Cardiac fibroblast (primary cell): ENCODE measurements at places on chromosomes 7 and 10.

DNA sequence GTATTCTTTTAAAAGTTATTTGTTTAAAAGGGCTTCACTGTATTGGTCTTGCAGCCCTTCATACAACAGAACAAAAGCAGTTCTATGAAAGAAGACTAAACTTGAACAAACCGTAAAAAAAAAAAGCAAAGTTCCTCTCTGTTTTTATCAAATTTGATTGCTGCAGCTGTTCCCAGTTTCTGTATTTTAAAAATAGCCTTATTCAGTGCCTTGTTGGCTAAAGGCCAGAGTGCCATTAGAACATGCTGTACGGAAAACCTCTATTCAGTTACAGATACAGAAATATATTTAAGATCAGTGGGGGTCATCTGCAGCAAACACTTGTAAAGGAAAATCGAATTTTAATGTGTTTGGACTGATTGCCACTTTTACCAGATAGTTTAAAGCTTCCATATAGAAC is 207.8 kb upstream of the ETV1 start:
- DNase-seq, result peak; percentile 72

DNA sequence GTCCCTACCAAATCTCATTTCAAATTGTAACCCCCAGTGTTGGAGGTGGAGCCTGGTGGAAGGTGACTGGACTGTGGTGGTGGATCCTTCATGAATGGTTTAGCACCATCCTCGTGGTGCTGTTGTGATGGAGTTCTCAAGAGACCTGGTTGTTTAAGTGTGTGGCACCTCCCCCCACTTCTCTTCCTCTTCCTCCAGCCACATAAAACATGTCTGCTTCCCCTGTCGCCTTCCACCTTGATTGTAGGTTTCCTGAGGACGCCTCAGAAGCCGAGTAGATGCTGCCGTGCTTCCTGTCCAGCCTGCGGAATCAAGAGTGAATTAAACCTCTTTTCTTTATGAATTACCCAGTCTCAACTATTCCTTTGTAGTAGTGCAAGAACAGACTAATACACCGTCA is 21.0 kb downstream of the GRB10 start:
- DNase-seq, result no peak

- DNase-seq, result no peak
Measured at GRCh38 chr7:150361807-150362621, 6.6 kb upstream of the REPIN1 start.

- DNase-seq, result no peak
Measured at GRCh38 chr10:62402508-62402907, 28.3 kb downstream of the ZNF365 start.

- DNase-seq, result no peak
Measured at GRCh38 chr7:69685293-69685631, 87.0 kb downstream of the AUTS2 start.

GRCh38 chr7:45921381-45921698 is 268 bp upstream of the IGFBP3 start:
- DNase-seq, result no peak

- DNase-seq, result peak; percentile 5
Measured at GRCh38 chr7:15889507-15889906, 203.0 kb upstream of the MEOX2 start.

DNA sequence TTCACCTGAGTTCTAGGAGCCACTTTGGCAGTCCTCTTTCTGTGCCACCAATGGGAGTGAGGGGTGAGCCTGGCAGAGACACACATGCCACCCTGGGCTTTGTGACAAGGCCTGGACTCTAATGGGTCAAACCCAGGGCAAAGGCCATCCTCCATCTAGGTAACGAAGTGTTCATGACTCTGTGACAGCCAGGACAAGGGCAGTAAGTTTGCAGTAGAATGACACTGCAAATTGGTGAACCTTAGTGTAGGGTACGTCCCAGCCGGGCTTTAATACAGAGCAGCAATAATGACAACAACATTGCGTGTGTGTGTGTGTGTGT is 43.3 kb downstream of the PAPSS2 start:
- no peak for DNase-seq

DNA sequence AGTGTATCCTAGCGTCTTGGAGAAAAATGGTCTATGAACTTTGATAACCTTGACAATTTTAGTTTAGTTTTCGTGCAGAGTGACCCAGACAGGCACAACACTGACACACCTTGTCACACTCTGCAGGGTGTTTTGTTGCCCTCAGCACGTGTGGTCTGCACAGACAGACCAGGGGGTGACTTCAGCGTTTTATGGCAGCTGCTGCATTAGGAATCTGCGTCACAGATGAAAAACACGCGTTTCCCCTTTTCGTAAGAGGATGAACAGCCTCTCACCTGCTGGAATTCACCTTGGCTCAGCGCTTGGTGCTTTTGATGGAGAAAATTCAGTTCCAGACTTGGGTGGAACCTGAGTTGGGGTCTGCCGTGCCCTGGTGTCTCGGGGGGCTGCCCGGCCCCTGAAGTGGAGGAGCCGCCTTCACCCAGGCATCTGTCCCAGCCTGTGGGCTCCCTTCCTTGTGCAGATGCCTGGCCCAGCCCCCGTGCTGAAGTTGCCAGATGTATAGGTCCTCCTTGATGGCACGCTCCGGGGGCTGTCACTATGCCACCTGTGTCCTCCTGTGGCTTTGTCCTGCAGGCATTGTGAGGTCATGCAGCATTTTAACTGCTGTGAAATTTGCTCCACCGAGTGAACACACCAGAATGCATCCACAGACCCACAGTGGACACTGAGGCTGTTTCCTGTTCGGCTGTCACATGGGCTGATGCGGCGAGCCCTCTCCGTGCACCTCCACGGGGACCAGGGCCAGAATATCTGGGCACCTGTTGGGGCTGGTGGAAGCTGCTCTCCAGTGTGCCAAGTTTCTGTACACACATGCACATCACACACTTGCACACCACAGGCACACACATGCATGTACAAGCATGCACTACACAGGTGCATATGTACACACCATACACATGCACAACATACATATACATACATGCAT is 18.3 kb downstream of the INPP5A start:
- DNase-seq, result no peak

- DNase-seq, result peak; percentile 84
Measured at GRCh38 chr10:73848821-73849489, 25.4 kb downstream of the CAMK2G start.

GRCh38 chr7:37853468-37853867 is 5.1 kb downstream of the NME8 start:
- peak; percentile 4 for DNase-seq

- DNase-seq, result no peak
Measured at GRCh38 chr7:24908727-24909126, 71.3 kb downstream of the OSBPL3 start.

GRCh38 chr10:76012716-76013327 is 581.4 kb downstream of the LRMDA start:
- DNase-seq, result no peak

DNA sequence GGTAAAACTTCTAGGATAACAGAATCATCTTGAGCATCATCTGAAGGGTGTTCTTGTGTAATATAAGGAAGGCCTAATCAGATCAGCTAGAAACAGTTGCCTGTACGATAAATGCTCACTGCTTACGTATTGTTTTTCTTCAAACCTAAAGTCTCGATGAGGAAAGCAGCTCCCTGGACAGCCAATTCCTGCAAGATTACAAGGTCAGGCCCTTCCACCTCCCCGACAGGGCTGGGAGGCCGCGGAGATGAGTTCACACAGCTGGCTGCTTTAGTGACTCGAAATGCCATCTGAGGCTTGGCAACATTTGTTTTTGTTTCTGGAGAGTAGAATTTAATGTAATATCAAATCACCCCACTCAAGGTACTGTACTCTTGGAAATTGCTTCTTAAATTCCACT is 95.1 kb upstream of the PFKP start:
- DNase-seq, result no peak

DNA sequence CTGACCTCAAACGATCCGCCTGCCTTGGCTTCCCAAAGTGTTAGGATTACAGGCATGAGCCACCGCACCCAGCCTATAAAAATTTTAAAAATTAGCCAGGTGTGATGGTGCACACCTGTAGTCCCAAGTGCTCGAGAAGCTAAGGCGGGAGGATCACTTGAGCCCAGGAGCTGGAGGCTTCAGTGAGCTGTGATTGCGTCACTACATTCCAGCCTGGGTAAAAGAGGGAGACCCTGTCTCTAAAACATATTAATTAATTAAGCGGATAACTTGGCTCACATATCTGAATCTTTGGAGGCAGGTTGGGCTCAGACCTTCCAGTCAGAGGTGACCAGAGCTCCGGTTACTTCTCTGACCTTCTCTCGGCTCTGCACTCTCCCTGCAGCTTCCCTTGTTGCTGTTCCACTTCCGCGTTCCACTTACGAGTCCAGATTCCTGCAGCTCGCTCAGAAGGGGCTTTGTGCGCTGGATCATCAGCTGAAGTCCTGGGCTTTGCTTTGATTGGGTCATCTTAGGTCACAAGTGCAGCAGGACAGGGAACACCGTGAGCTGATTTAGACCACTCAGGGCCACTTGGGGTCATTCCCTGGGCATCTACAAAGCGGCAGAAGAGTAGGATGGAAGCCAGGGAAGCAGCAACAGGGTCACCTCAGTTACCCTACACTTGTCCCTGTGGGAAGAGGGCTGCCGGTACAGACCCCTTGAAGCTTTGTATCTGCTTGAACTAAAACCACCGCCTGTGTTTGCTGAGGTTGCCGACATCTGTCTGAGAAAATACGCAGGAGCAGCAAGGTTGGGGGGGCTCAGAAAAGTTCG is 2.0 kb upstream of the ARPC1B start:
- DNase-seq, result peak; percentile 58

GRCh38 chr7:106493041-106493731 is 167.8 kb downstream of the CCDC71L start:
- no peak for DNase-seq

GRCh38 chr10:128943111-128943510 is 523.9 kb upstream of the MGMT start:
- DNase-seq, result no peak

GRCh38 chr7:68180761-68181160 is 1184.1 kb downstream of the TYW1 start:
- DNase-seq, result no peak

DNA sequence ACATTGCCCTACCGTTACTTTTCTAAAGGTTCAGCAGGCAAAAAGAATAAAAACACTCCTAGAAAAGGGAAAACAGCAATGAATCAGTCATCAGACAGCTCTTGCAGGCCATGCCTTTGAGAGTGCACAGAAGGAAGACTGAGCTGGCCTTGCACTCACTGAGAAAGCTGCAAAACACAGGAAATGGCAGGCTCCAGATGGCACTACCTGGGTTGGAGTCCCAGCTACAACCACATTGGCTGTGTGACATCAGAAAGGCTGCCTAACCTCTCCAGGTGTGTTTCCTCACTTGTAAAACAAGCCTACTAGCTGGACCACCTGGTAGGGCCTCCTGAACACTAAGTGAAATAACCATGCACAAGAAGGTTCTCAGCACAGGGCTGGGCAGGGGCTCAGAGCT is 113.7 kb downstream of the SFMBT2 start:
- no peak for DNase-seq

GRCh38 chr7:29483219-29484104 is 80.2 kb upstream of the PRR15 start:
- DNase-seq, result no peak

DNA sequence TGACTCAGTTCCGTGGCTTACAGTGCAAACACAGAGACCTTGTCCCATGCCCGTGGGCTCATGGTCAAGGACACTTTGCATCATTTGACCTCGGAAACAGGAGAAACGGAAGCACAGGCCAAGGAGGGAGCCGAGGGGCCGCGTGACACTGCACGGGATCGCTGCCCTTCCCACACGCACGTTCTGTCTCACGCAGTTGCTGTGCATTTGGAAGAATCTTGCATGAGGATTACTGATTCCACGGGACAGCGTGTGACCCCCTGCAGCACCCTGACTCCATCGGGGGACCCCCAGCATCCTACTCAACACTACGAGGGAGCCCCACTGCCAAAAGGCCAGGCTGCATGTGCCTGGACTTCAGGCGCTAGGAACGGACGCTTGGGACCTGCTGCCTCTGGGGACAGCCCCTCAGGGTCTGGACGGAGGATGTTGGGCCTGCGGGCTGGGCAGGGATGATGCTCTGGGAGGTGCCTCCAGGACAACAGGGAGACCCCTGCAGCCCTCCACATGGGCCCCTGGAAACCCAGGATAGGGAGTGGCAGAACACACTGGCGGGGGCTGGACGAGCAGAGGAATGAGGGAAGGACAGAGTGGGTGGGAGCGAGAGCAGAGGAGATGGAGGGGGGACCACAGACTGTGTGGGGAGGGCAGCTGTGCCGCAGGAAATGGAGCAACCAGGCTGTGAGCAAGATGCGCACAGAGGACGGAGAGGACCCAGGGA is 222.2 kb downstream of the DNAJB6 start:
- no peak for DNase-seq

- DNase-seq, result peak; percentile 29
Measured at GRCh38 chr10:112904000-112904399, 46.0 kb upstream of the TCF7L2 start.

GRCh38 chr7:128322040-128322643 is 21.6 kb downstream of the RBM28 start:
- DNase-seq, result peak; percentile 63

GRCh38 chr10:129288999-129289584 is 177.9 kb upstream of the MGMT start:
- DNase-seq, result peak; percentile 84

DNA sequence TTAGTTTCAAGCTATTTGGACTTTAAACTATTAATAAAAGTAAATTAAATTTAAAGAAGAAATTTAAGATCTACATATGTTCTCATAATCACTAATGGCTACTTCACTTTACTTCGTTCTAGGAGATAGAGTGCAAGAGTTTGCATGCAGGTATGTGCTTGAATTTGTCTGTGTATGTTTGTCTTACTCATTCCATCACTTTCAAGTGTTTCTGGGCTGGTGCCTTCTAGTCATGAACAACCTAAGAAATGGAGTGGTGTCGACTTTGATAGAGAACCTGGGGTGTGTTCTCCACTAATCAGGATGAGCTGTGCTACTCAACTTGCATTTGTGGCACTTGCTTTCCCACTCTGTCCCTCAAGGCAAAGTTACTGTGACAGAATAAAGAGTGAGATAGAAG is 169.9 kb downstream of the KCND2 start:
- DNase-seq, result no peak

GRCh38 chr7:100574362-100575205 is 884 bp upstream of the SAP25 start:
- DNase-seq, result no peak

DNA sequence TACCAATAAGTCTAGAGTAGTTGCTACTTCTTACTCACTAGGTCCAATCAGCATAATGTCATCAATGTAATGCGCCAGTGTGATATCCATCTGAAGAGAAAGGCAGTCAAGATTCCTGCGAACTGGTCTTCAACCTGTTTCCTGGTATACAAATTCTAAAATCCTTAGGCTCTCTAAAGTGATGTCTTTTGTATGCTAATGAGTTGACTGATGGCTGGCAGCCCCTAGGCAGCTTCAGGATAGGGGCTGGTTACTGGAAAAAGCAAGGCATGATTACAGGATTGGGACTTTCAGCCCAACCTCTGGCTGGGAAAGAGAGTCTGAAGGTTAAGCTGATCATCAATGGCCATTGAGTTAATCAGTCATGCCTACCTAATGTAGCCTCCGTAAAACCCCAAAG is 250.2 kb upstream of the PTER start:
- DNase-seq, result no peak

- DNase-seq, result peak; percentile 83
Measured at GRCh38 chr7:28686418-28686800, 271.7 kb downstream of the TRIL start.
